Left ventricle myocardium superior (tissue), 1 donor: ENCODE measurements at places on chromosomes 1 and 21.

DNA sequence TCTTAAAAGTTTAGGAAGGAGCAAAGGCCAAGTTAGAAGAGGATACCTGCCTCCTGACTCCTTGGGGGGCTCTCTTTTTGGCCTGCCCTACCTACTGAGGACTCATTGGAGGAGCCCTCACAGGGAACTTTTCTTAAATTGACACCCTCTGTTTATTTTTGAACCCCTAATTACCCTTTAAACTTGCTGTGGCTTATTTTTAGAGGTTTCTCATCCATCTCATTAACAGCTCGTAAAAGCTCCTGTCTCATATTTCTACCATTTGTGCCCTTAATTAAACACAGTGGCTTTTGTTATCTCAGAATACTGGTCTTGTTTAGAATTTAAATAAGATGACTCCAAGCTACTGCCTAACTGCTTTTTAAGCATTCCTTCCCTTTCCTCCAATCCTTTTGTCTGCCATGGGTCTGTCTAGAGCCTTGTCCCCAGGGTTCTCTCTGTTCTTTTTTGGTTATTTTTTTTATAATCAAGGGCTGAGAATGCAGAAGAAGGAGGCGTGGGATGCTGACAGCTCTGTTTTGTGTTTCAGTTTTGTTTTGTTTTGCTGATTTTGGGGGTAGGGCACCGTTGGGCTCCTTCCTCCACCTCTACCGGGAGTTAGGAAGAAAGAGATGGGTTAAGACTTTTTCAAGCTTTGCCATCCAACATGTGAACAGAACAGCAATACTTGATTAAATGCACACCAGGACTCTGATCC is 78.0 kb downstream of the SYT6 start:
- DNase-seq = no peak

- no peak for DNase-seq
Measured at GRCh38 chr1:76868154-76868882, 1.0 kb downstream of the ST6GALNAC5 start.

GRCh38 chr21:32256873-32257620 is 21.8 kb downstream of the MIS18A start:
- peak; percentile 66 for DNase-seq

- DNase-seq = peak; percentile 51
Measured at GRCh38 chr1:9822897-9823692, 670 bp downstream of the CLSTN1 start.

DNA sequence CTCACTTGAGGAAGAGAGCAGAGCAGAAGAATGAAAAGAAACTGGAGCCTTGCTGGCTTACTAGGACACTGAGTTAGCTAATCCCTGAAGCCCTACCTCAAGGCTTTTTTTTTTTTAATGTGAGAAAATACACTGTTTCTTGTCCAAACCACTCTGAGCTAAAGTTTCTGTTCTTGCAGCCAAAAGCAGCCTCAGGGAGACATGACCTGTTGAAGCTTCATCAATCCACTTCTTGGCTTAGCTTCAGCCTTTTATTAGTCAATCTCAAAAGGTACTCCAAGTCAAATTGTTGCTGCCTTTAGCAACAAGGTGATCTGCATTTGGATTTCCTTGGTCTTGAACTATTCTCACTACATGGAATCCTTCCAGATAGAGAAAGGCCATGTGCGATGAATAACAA is 33.7 kb downstream of the CCDC185 start:
- no peak for DNase-seq

GRCh38 chr1:2546515-2547209 is 9.5 kb upstream of the TNFRSF14 start:
- peak; percentile 88 for DNase-seq

DNA sequence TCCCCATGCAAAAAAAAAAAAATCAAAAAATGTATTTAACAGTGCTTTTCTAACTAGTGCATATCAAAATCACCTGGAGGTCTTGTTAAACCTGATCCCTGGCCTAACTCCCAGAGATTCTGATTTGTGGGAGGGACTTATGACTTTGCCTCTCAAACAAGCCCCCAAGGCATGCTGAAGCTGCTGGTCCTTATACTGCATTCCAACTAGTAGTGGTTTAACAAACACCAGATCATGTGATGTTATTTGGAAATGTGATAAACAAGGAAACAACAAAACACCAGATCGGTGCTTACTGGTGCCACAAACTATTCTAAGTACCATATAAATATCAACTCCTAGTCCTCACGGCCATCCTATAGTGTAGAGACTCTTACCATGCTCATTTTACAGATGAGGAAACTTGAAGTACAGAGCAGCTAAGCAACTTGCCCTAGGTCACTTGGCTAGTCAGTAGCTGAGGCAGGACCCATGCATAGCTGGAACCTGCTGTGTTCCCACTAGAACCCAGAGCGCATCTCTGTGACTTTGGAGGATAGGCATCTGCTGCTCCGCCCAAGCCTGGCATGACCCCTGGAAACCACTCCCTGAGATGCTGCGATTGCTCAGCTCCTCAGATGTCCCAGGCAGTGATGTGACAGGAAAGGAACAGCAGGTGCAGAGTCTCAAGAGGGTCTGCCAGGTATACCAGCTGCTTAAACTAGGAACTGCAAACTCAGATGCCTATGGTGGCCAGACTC is 38.1 kb downstream of the SOX13 start:
- DNase-seq = no peak

GRCh38 chr21:45103971-45104520 is 29.7 kb downstream of the ADARB1 start:
- DNase-seq = no peak

GRCh38 chr1:155324717-155325602 is 4.3 kb downstream of the RUSC1 start:
- peak; percentile 73 for DNase-seq
